ENCODE measurements at places on chromosomes 4 and X.

DNA sequence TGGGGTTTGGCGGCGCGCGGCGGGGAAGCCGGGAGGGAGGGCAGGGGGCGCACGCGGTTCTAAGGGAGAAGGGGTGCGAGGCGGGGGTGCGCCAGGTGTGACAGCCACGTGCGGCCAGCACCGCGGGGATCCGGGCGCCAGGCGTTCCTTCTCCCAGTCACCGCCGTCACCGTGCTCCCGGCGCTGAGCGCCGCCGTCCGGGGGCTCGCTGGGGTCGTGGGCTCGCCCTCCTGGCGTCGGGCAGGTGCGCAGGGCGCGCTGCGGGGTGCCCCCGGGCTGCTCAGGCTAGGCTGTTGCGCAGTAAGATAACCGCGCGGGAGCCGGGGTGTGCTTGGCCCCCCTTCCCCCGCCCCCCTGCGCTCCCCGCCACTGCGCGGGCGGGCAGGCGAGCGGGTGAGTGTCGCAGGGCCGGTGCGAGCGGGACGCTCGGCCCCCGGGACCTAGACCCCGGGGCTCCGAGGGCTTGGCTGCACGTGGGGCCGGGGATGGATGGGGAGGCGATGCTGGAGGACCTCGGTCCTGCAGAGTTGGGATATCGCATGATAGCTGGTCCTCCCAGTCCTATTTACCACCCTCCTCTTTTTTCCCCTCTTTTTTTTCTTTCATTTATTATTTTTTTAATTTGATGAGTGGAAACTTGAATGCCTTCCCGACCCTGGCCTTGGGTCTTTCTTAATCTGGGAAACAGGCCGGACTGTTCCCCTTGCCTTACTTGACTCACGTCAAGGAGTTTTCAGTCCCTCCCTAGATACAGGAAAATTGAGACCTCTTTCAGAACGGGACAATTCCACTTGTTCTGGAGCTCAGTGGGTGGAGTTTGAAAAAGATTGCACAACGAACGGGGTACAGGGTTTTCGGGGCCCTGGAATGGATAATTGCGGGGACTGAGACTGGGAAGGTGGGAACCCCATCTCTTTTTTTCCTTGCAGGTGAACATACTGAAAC lies 797 bp downstream of the TXLNG start:
- peaks cover 16% of the 10 kb centered on the region for H3K4me1 ChIP-seq
- no peaks in the 10 kb centered on the region for H3K27me3 ChIP-seq
- peak overlapping the region; percentile 79 for H3K27ac ChIP-seq
- peak overlapping the region; percentile 95 for H3K4me3 ChIP-seq

GRCh38 chr4:22091352-22091717 lies 142.8 kb upstream of the KCNIP4 start:
- H3K36me3 ChIP-seq, result no peaks in the 10 kb centered on the region
- DNase-seq, result no peak
- H3K4me1 ChIP-seq, result no peaks in the 10 kb centered on the region
- H3K4me3 ChIP-seq, result no peak overlapping the region
- H3K27ac ChIP-seq, result no peak overlapping the region
- no peaks in the 10 kb centered on the region for H3K27me3 ChIP-seq

DNA sequence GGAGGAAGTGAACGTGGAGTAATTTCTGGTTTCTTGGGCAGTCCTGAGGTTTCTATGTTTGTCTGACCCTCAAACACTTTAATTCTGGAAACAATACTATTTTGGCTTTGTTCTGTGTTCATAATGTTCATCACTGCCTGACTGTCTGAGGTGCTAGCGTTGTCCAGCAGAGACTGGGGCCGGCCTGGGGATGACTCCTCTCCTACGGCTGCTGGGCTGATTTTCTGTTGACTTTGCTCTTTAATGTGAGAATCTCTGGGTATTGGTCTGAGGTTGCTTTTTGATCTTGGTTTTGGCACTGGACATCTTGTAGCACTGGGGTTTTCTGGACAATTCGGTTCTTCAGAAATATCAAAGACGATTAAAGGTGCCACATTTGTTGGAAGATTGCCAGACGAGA lies 75.8 kb downstream of the RPS3A start:
- no peaks in the 10 kb centered on the region for H3K27me3 ChIP-seq
- H3K36me3 ChIP-seq, result no peaks in the 10 kb centered on the region
- H3K27ac ChIP-seq, result no peak overlapping the region
- no peaks in the 10 kb centered on the region for H3K4me1 ChIP-seq
- no peak overlapping the region for H3K4me3 ChIP-seq

DNA sequence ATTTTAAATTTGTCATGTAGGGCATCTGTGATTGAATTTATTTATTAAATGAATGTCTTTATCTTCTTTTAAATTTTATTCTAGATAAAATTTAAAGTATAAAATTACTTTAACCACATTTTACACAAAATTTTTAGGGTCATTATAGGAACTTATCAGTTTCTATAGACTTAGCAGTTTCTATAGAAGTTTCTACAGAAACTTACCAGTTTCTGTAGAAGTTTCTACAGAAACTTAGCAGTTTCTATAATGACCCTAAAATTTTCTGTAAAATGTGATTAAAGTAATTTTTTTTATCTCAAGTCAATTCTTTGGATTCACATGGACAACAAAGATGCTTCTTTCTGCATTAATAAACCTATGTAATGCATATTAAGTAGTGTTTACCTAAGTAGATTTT lies 565.9 kb upstream of the TECRL start:
- H3K4me1 ChIP-seq, result no peaks in the 10 kb centered on the region
- H3K27me3 ChIP-seq, result no peaks in the 10 kb centered on the region
- H3K36me3 ChIP-seq, result no peaks in the 10 kb centered on the region
- no peak for DNase-seq

DNA sequence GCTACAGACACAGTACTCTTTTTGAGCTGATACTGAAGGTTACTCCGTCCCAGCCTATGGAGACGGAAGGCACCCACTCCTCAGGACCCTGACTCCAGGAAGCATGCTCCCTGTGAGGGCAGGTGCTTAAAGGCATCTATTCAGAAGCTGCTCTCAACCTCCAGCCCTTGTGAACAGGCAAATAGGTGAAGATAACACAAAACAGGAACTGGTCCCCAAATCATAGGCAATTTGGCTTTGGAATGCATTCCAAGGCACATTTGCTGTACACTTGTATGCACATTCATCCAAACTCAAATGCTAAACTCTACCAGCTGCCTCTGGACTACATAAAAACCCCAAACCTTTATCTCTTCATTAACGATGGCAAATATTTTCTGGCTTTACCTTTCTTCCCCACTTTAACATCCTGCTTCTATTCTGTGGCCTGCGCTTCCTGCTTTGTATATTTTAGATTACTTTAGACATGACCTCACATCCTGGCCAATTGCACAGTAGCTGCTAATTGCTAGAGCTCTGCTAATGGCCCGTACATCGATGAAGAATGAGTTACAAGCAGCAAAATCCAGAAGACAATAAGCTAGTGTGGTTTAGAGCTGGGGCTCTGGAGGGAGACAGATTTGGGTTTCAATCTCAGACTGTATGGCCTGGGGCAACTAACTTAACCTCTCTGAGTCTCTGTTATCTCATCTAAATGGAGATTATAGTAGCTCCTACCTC lies 3.2 kb downstream of the SEL1L3 start:
- H3K36me3 ChIP-seq, result peaks cover 4% of the 10 kb centered on the region
- peak overlapping the region; percentile 98 for H3K27ac ChIP-seq
- H3K4me1 ChIP-seq, result peaks cover 66% of the 10 kb centered on the region
- H3K27me3 ChIP-seq, result no peaks in the 10 kb centered on the region

- no peaks in the 10 kb centered on the region for H3K36me3 ChIP-seq
- DNase-seq, result no peak
- H3K4me3 ChIP-seq, result no peak overlapping the region
- no peaks in the 10 kb centered on the region for H3K27me3 ChIP-seq
Measured at GRCh38 chr4:87274327-87274726, 48.4 kb downstream of the HSD17B13 start.

DNA sequence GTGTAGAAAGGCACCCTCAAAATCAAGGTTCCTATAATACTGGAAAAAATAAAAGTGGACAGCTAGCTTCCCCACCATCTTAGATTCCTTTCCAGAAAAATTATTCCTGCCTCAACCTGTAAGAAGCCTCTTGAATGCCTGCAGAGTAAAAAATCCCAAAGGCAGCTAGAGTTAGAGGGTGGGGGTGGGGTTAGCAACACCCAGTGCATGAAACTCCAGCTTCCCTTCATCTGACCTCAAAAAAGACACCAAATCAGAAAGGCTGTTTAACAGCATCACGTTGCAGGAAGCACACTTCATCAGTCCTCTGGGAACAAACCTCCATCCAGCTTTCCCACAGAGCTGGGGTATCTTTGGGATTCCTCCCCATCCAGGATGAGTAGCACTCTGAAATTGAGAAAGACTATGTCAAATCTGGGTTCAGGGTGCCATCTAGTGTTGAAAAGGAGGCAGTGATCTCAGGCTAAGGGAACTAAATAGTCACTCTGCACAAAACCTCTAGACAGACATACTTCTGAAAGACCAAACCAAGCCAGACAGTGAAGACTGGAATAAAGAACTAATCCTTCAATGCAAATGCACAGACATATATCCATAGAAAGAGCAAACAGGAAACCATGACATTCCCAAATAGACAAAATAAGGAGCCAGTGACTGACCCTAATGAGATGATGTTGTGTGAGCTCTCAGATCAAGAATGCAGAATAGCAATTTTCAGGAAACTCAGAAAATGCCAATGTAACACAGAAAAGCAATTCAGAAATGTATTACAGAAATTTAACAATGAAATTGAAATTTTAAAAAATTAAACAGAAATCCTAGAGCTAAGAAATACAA lies 97.9 kb downstream of the ARHGEF9 start:
- DNase-seq, result peak; percentile 15
- H3K4me3 ChIP-seq, result no peak overlapping the region
- no peaks in the 10 kb centered on the region for H3K4me1 ChIP-seq
- H3K27ac ChIP-seq, result no peak overlapping the region
- H3K36me3 ChIP-seq, result peaks cover 2% of the 10 kb centered on the region

DNA sequence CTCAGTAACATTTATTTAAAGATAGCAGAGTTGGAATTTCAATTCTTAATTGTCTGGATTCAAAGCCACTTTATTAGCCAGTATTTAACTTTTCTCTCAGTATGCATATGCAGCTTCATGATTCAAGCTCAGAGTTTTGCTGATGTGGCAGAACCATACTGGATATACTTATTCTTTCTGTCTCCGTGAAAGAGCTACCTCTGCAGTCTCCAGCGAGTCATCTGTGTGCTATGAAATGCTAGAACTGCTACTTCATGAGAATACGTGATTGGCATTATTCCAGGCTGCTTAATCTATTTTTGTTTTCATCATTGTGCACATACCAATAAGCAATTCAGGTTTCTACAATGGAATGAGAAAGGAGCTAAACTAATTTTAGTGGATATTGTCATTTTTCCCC lies 743.7 kb downstream of the C4orf33 start:
- no peaks in the 10 kb centered on the region for H3K36me3 ChIP-seq
- no peaks in the 10 kb centered on the region for H3K4me1 ChIP-seq
- no peaks in the 10 kb centered on the region for H3K27me3 ChIP-seq
- no peak overlapping the region for H3K27ac ChIP-seq
- no peak overlapping the region for H3K4me3 ChIP-seq

DNA sequence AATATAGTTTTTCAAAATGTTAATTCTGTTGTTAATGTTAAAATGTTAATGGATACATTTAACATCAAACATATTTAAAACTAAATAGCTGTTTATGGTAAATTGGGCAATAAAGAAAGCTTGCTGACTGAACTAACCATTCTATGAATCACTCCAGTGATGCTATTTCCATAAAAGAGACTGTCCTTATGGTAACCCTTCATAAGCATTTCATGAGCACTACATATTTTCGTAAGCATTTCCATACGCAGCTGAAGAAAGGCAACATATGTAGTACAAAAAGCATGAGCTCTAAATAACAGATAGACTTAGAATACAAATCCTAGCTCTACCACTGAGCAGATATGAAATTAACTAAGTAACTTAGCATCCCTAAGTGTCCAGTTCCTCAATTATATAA lies 188.9 kb downstream of the COL25A1 start:
- H3K27ac ChIP-seq, result no peak overlapping the region
- no peak for DNase-seq
- peaks cover 9% of the 10 kb centered on the region for H3K27me3 ChIP-seq
- no peaks in the 10 kb centered on the region for H3K36me3 ChIP-seq

DNA sequence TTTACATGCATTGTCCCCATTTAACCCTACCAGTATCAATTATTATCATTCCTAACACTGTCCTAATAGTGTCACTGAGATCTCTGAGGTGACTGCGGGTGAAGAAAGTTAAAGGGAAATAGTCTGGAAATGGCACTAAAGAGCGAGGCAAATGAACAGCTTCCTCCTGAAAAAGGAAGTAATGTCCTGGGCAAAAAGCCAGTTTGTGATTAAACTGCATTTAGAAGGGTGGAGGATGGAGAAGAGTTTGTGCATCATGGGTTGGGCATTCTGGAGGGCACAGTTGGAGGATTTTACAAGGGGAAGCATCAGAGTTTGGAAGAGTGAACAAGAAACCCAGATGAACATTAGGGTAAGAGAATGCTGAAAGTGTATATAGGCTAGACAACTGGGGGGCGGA lies 60.5 kb upstream of the SLC25A4 start:
- DNase-seq, result no peak
- no peak overlapping the region for H3K4me3 ChIP-seq
- no peak overlapping the region for H3K27ac ChIP-seq
- H3K36me3 ChIP-seq, result no peaks in the 10 kb centered on the region

DNA sequence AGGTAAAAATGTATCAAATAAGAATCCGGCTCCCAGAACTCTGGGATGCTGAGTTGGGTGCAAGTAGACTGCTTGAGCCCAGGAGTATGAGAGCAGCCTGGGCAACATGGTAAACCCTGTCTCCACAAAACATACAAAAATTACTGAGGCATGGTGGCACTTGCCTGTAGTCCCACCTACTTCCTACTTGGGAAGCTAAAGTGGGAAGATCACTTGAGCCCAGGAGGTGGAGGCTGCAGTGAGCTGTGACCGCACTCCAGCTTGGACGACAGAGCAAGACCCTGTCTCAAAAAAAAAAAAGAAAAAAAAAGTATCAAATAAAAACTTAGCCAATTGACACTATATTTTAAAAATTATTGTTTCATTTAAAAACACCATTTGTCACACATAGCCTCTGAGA lies 84.4 kb downstream of the FBXW7 start:
- H3K4me1 ChIP-seq, result peaks cover 19% of the 10 kb centered on the region
- no peak overlapping the region for H3K27ac ChIP-seq
- no peak overlapping the region for H3K4me3 ChIP-seq
- no peak for DNase-seq
- no peaks in the 10 kb centered on the region for H3K27me3 ChIP-seq

- H3K4me1 ChIP-seq, result no peaks in the 10 kb centered on the region
- no peak overlapping the region for H3K4me3 ChIP-seq
- H3K36me3 ChIP-seq, result no peaks in the 10 kb centered on the region
- H3K27ac ChIP-seq, result no peak overlapping the region
- H3K27me3 ChIP-seq, result no peaks in the 10 kb centered on the region
Measured at GRCh38 chr4:66842026-66842723, 703.1 kb downstream of the CENPC start.

GRCh38 chrX:138858438-138858837 lies 146.9 kb upstream of the FGF13 start:
- no peak for DNase-seq
- H3K4me3 ChIP-seq, result no peak overlapping the region
- H3K36me3 ChIP-seq, result peaks cover 2% of the 10 kb centered on the region
- peaks cover 3% of the 10 kb centered on the region for H3K4me1 ChIP-seq

Measured in activated T-cell treated with anti-CD3 and anti-CD28 coated beads, Interleukin-2, amount 50 U/mL, for 72 hours (primary cell).